Fibroblast of mammary gland (primary cell): ENCODE measurements at places on chromosomes 11 and 22.

- DNase-seq, result peak; percentile 48
These were observed 21.1 kb downstream of the SERPINH1 start for GRCh38 chr11:75582895-75583717.

DNA sequence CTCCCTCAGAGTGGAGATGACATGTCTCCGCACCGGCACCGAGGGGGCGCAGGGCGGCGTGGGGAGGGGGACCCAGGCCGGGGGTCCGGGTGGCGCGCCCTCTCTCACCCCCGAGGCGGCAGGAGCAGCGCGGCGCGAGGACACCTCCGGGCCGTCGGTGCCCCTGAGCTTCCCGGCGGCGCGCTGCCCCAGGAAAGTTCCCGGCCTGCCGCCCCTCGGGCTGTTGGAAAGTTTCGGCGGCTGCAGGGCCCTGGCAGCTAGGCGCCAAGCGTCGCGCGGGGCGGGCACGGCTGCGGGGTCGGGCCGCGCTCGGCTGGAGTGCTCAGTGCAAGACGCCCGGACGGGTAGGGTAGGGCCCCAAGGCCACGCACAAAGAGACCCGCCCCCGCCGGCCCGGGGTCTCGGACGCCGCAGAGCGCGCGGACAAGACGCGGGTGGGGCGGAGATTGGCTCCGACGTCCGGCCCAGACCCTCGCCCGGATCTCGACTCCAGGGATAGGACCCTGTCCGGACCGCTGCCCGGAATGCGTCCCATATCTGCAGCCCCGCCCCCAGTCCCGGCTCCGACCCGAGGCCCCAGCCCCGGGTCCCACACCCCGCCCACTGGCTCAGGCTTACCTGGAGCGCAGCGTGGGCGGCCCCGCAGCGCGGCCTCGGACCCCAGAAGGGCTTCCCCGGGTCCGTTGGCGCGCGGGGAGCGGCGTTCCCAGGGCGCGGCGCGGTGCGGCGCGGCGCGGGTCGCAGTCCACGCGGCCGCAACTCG is 471 bp downstream of the ARVCF start:
- no peak for DNase-seq

- DNase-seq, result no peak
These were observed 9.1 kb downstream of the FLRT1 start for GRCh38 chr11:64044730-64045393.

- DNase-seq, result peak; percentile 36
These were observed 27.8 kb upstream of the THY1 start for GRCh38 chr11:119450590-119451326.

DNA sequence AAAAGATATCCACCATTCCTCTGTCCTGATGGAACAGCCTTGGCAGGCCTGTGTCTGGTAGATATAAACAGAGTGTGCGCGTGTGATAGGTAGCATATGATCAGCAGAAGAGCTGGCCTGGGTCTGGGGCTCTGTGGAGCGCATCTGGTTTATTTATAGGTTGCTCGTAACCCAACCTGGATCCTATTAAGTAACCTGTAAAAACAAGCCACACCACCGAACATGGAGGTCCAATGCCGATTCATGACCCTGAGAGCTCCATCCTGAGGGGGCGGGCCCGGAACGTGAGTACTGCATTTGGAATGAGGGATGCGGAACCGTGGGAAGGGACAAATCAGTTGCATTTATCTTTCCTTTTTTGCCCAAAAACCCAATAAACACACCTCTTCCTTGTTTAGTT is 31.9 kb upstream of the APOL5 start:
- peak; percentile 56 for DNase-seq

GRCh38 chr11:8058216-8058615 is 22.8 kb upstream of the TUB start:
- no peak for DNase-seq

- peak; percentile 84 for DNase-seq
These were observed 2.2 kb downstream of the C11orf24 start for GRCh38 chr11:68269414-68270081.

- DNase-seq, result no peak
These were observed 46.9 kb upstream of the TUB start for GRCh38 chr11:8034106-8034585.

DNA sequence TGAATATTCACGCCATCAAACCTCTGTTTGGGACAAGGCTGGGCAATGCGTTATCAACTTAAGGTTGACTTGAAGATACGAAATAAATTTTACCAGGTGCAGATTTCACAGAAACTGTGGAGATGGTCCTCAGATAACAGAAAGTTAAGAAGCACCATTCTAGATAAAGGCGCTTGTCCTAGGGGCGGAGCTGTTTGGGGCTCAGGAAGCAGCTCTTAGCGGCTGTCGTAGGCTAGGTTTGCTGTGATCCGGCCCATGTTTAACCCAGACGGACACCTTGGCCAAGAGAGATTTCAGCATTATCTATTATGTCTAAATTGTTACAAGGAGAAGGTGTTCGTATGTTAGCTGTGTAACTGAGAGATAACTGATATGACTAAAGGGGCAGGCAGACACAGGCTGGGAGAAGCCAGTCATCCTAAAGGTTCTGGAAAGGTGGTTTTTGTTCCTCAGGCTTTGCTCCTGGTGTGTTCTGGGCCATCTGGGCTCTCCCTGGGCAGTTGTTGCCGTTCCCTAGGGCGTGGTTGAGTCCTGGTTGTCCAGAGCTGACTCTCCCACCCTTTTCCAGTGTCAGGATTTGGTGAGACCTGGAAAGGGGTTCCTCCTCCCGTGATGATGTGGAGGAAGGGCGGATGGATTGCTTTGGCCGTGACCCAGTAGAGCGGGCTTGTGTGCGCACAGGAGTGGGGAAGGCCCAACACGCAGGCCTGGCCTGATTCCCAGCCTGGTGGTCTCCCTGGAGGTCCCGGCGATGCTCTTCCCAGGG is 25.8 kb downstream of the TPCN2 start:
- DNase-seq, result peak; percentile 61

- DNase-seq, result peak; percentile 84
These were observed 81.5 kb downstream of the FBLN1 start for GRCh38 chr22:45584121-45584570.

- no peak for DNase-seq
These were observed 107.7 kb upstream of the PARVA start for GRCh38 chr11:12269446-12270214.

- peak; percentile 99 for DNase-seq
These were observed 48.0 kb downstream of the CABIN1 start for GRCh38 chr22:24059121-24059520.

- DNase-seq, result no peak
These were observed 37.6 kb upstream of the RIC3 start for GRCh38 chr11:8206251-8207079.

DNA sequence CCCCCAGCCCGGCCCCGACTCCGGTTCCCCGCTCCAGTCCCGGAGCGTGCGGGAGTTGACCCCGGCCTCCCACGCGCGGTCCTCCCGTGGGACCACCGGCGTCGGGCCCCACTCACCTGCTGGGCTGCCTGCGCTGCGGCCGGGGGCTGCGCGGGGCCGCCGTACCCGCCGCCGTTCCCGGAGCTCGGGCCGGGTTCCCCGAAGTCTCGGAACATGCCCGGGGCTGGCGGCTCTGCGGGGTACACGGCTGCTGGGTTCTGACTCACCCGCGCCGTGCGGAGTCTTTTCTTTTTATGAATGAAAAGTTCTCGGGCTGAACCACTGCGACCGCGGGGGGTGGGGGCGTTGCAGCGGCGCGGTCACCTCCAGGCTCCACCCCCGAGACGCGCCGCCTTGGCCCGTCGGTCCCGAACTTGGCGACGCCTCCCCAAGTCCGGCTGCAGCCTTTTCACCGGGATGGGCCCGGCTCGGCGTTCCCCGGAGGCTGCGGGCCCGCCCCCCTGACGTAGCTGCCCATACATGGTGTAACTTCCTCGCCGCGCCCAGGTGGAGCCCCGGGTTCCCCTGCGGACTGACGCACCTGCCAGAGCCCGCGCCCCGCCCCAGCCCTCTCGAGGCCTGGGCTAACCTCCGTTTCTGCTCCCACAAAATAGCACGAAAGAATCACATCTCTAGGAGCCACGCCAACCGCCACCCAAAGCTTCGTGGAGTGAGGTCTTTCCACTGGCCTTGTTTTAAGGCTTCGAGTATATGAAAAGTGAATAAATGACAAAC is at the start of gene FOSL1:
Gene FOSL1, minus strand, starts transcription at position 264 of the 774 bp plus-strand sequence. Its CDS starts 49 bp downstream, at position 215.
- peak; percentile 95 for DNase-seq

DNA sequence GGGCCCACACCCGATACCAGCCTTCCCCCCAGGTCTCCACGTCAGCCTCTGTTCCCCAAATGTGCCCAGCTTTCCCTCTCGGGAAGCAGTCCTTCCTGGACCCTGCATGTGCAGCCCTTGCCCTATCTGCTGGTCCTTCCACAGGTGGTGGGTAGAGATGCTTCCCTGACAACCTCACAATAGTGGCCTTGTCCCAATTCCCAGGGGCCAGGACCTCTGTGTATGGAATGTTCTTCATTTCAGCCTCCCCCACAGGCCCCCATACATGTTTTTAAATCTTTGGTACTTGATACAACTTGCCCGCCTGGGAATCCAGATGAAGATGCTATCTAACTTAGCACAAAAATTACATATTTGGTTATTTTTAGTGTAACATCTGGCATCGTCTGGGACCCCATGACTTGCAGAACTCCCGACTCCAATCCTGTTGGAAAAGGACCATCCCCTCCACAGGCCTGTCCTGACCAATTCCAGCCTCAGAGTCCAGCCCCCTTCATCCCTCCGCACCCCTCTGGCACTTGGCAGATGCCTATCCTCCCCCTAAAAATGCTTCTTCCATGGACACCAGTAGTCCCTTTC is 39.5 kb downstream of the ANO1 start:
- DNase-seq, result no peak

- no peak for DNase-seq
These were observed 90.3 kb upstream of the CD82 start for GRCh38 chr11:44475114-44475686.

GRCh38 chr22:42780070-42780540 is 59.4 kb upstream of the A4GALT start:
- DNase-seq, result peak; percentile 96

- no peak for DNase-seq
These were observed 5.9 kb downstream of the ABTB2 start for GRCh38 chr11:34351687-34352469.

- no peak for DNase-seq
These were observed 29.6 kb upstream of the MAPK1 start for GRCh38 chr22:21896951-21897513.

- no peak for DNase-seq
These were observed 502 bp downstream of the SMIM38 start for GRCh38 chr11:69156235-69156639.

GRCh38 chr11:69316956-69317355 is 23.0 kb downstream of the MYEOV start:
- no peak for DNase-seq

GRCh38 chr11:85809191-85809590 is 1.8 kb downstream of the SYTL2 start:
- DNase-seq, result no peak

GRCh38 chr11:50333861-50334260 is 301.2 kb downstream of the OR4C45 start:
- DNase-seq, result no peak

DNA sequence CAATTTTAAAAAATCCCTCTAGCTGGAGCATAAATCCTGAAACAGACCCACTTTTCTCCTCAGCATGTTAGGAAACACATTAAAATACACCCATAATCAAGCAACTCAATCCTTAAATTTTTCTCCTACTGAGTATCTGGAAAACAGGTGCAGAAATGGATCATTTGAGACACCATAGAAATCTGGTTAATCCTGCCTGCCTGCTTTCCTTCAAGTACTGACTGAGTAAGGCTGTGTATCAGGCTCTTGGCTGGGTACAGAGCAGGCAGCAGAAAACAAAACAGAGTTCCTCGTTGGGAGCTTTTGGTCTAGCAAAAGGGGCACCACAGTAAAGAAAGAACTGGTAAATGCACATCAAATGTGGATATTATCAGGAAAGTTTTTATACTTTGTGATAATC is 1.9 kb downstream of the KCNQ1OT1 start:
- DNase-seq, result no peak

GRCh38 chr11:45901626-45902025 is 5.4 kb downstream of the FREY1 start:
- no peak for DNase-seq

GRCh38 chr11:44241851-44242250 is 68.1 kb downstream of the ALX4 start:
- no peak for DNase-seq

- DNase-seq, result peak; percentile 40
These were observed 68.0 kb downstream of the GAB2 start for GRCh38 chr11:78349624-78350023.

GRCh38 chr11:126357055-126357962 is 1.8 kb downstream of the ST3GAL4 start:
- DNase-seq, result no peak

GRCh38 chr11:109018639-109019038 is 353.8 kb downstream of the DDX10 start:
- DNase-seq, result no peak

DNA sequence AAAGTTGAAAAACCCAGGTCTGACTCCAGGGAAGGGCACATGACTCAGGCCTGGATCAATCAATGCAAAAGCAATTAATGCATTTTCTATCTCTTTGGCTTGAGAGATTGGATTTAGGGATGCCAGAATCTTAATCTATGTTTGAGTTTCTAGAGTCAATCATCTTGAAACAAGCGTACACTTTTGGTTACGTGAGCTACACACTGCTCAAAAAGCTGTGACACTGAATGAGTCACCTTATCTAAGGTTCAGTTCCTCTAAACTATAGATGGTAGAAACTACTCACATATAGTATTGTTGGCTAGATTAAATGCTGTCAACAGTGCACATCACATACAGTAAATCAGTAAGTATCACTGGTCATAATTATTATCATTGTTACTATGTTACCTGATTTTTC is 24.2 kb downstream of the MRE11 start:
- DNase-seq, result no peak

- peak; percentile 3 for DNase-seq
These were observed 26.7 kb downstream of the NNMT start for GRCh38 chr11:114322934-114323333.
